CD4-positive, alpha-beta memory T cell (primary cell): ENCODE measurements at places on chromosomes 7 and 10. TPM values are rescaled to one million over a fixed set of nuclear protein-coding genes. Genes with fewer than 3 reads are reported as not detected.

The VAX1 gene
- polyA plus RNA-seq: not detected

- no peaks in the 10 kb centered on the region for H3K4me1 ChIP-seq
- no peak overlapping the region for H3K27ac ChIP-seq
- H3K27me3 ChIP-seq: peaks cover 5% of the 10 kb centered on the region
These were observed 309.7 kb upstream of the NFE2L3 start for GRCh38 chr7:25842201-25842733.

The ZC3HAV1L gene
- 0.37 TPM for polyA plus RNA-seq

DNA sequence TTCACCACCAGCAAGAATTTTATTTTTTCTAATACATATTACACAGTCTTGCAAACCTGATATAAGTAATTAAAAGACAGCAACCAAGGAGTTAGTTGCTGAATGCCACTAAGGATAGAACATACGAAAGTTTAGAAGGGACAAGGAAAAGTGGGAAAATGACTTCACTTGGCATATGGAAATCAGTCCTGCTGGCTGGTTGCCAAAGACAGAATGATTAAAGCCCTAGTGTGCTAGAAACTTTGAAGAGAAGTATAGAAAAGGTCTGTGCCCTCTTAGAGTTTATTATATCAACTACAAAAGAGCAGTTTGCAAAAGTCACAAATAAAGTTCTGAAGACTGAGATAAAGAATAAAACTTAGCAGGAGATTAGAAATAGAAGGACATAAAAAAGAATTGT, 5.8 kb upstream of the YAE1 start:
- no peaks in the 10 kb centered on the region for H3K27me3 ChIP-seq
- no peak for DNase-seq
- H3K27ac ChIP-seq: no peak overlapping the region
- H3K36me3 ChIP-seq: no peaks in the 10 kb centered on the region
- H3K4me3 ChIP-seq: no peak overlapping the region
- peaks cover 2% of the 10 kb centered on the region for H3K4me1 ChIP-seq

DNA sequence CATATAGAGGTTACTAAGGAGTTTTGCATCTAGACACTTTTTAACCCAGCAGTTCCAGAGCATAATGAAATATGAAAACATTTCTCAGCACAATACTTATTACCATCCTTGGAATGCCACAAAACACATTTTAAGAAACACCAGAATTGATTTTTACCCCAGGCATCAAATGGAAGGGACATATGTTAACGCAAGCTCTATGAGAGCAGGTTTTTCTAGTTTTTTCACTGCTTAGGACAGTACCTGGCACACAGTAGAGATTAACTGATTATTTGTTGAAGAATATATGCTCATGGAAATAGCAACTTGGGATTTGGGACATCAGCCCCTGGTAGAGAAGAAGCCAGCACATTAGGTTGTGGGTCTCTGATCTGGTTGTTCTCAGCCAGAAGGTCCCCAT, 67.0 kb upstream of the ARID5B start:
- no peak for DNase-seq
- H3K27ac ChIP-seq: no peak overlapping the region
- H3K4me3 ChIP-seq: no peak overlapping the region
- H3K27me3 ChIP-seq: no peaks in the 10 kb centered on the region
- no peaks in the 10 kb centered on the region for H3K36me3 ChIP-seq

DNA sequence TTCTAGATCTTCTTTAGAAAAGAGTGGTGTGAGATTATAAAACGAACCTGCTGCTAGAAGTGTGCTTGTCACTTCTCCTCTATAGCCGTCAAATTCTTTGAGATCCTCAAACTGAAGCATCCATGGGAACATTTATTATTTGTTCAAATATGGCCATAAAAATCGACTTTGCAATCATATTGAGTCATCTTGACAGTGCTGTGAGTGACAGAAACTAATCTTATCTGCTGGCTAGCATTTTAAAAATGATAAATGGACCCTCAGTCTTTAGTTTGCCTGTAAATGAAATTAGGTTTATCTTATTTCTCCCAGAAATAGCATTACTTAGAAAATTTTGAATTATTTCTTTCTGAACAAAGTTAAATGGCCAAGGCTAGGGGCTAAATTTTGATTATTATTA, 290.8 kb downstream of the EXOC4 start:
- H3K36me3 ChIP-seq: no peaks in the 10 kb centered on the region
- no peak for DNase-seq
- H3K27me3 ChIP-seq: no peaks in the 10 kb centered on the region
- no peak overlapping the region for H3K4me3 ChIP-seq

GRCh38 chr10:88791924-88792323, 10.6 kb upstream of the LIPM start:
- no peaks in the 10 kb centered on the region for H3K27me3 ChIP-seq
- H3K27ac ChIP-seq: no peak overlapping the region
- peaks cover 10% of the 10 kb centered on the region for H3K4me1 ChIP-seq
- DNase-seq: no peak
- H3K4me3 ChIP-seq: no peak overlapping the region
- no peaks in the 10 kb centered on the region for H3K36me3 ChIP-seq

GRCh38 chr10:57716884-57717283, 550.8 kb downstream of the IPMK start:
- H3K27ac ChIP-seq: no peak overlapping the region
- no peak for DNase-seq
- H3K27me3 ChIP-seq: no peaks in the 10 kb centered on the region
- H3K4me1 ChIP-seq: no peaks in the 10 kb centered on the region
- H3K36me3 ChIP-seq: no peaks in the 10 kb centered on the region
- no peak overlapping the region for H3K4me3 ChIP-seq

DNA sequence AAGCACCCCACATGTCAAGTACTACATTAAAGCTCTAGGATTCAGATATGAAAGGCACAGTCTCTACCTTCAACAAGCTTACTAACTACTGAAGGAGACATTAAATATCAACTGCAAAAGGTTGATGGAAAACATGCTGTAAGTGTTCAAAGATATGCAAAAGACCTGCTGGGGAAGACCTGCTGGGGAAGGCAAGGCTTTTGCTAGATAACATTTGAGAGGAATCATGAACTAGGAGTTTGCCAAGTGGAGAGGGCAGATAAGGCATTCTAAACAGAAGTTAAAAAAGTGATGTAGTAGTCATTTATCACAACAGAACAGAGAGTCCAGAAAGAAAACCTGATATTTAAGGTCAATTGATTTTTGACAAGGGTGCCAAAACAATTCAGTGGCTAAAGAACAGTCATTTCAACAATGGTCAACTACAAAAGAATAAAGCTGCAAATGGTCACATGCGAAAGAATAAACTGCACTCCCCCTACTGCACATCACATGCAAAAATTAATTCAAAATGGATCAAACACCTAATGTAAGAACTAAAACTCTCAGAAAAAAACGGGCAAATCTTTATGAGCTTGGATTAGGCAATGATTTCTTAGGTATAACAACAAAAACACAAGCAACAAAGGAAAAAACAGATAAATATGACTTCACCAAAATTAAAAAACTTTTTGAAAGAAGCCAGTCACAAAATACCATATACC, 23.0 kb upstream of the MSS51 start:
- no peaks in the 10 kb centered on the region for H3K36me3 ChIP-seq
- H3K4me3 ChIP-seq: no peak overlapping the region
- DNase-seq: no peak
- no peaks in the 10 kb centered on the region for H3K4me1 ChIP-seq
- no peak overlapping the region for H3K27ac ChIP-seq

The ATRNL1 gene
- 0.23 TPM for polyA plus RNA-seq

GRCh38 chr7:16021851-16022250, 335.4 kb upstream of the MEOX2 start:
- no peak overlapping the region for H3K4me3 ChIP-seq
- no peak overlapping the region for H3K27ac ChIP-seq
- no peaks in the 10 kb centered on the region for H3K36me3 ChIP-seq
- no peaks in the 10 kb centered on the region for H3K4me1 ChIP-seq

DNA sequence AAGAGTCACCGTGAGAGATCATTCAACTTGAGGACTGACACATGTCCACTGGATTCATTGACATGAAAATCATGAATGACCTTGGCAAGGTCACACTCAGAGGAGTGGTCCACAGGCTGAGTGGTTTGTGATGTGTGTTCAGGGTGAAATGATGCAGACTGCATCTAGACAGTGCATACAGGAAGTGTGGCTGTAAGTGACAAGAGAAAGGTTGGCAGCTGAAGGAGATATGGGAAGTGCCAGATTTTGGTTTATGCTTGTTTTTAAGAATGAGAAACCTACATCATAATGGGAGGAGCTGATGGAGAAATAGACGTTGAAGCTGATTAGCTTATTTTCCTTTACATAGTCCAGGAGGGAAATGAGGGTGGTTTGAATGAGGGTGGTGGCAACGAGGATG, 64.8 kb upstream of the VIPR2 start:
- peaks cover 28% of the 10 kb centered on the region for H3K4me1 ChIP-seq
- H3K27me3 ChIP-seq: no peaks in the 10 kb centered on the region
- no peak for DNase-seq
- no peak overlapping the region for H3K4me3 ChIP-seq

The CYP3A7 gene
- polyA plus RNA-seq: 0.07 TPM

DNA sequence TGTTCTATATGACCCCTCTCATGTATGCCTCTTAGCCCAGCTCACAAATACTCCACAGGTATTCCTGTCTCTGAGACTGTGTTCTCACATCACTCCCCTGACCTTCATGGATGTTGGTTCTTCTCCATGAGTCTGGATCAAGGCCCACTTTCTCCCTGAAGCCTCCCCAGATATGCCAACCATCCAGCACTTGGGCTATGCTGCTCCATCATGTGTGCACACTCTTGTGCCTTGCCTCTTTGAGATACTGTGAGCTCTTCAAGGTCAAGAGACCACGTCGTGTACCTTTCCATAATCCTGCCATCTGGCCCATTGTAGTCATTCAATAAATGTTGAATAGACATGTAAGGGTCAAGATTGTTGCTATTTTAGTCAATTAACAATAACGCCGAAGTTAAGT, 30.1 kb upstream of the TM9SF3 start:
- no peaks in the 10 kb centered on the region for H3K36me3 ChIP-seq
- no peak overlapping the region for H3K27ac ChIP-seq
- DNase-seq: no peak
- no peaks in the 10 kb centered on the region for H3K4me1 ChIP-seq

DNA sequence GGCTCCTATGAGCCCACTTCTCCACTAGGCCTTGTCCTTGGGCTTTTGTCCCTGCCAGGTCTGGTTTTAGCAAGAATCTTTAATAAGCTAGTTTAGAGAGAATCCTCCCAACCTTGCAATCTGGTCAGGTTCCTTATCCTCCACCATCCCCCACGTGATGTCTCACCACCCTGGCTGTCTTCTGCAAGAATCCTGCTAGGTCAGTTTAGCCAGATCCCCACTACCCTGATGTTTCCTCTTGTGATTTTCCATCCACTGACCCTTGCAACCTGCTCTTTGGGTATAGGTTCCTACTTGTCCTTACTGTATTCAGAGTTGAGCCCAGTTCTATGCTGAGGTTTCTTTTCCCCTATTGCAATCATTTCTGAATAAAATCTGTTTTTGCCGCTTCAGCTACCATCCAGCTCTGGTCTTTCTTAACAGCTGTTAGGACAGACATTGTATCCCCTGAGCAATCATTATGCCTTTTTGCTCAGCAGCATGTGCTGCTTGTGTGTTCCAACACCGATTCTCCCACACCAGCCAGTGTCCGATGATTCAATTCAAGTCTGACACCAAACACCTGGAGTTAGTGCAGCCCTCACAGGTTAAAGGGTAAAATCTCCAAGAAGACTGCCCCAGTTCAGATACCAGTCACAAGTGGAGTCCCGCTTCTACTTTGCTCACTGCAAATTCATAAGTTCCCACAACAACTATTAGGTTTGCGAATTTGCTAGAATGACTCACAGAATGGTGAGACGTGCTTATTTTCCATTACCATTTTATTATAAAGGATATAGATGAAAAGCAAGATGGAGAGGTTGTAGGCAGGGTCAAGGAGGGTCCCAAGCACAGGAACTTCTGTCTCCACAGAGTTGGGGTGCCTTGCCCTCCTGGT, 62.2 kb upstream of the ADCY1 start:
- H3K27me3 ChIP-seq: no peaks in the 10 kb centered on the region
- H3K4me1 ChIP-seq: no peaks in the 10 kb centered on the region
- H3K36me3 ChIP-seq: no peaks in the 10 kb centered on the region
- no peak overlapping the region for H3K4me3 ChIP-seq

GRCh38 chr7:48636391-48637015, 287.8 kb upstream of the CDC14C start:
- no peaks in the 10 kb centered on the region for H3K4me1 ChIP-seq
- no peaks in the 10 kb centered on the region for H3K27me3 ChIP-seq
- no peak overlapping the region for H3K4me3 ChIP-seq
- no peak overlapping the region for H3K27ac ChIP-seq
- H3K36me3 ChIP-seq: no peaks in the 10 kb centered on the region
- DNase-seq: no peak

DNA sequence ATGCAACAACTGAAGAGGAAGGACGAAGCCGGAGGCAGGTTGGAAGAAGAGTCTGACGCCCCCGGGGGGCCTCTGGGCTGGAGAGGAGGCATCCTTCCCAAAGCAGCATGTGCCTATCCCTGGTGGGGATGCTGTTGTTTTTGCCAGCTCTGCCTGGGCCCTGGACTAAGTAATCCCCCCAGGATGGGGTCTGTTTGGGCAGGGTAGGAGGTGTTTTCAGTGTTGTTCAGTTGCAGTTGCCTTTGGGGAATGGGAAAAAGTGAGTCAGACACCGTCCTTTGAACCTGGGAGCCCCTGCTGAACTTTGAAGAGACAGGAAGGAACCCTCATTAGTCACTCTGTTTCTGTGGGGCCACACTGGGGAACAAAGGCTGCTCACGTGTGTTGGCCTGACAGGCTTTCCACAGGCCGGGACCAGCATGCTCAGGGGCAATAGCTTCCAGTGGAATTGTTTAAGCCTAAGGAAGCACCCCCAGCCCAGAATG, 35.2 kb upstream of the GDF10 start:
- H3K36me3 ChIP-seq: no peaks in the 10 kb centered on the region
- no peak overlapping the region for H3K4me3 ChIP-seq
- H3K27me3 ChIP-seq: no peaks in the 10 kb centered on the region
- peaks cover 53% of the 10 kb centered on the region for H3K4me1 ChIP-seq
- no peak overlapping the region for H3K27ac ChIP-seq
